ENCODE measurements at places on chromosomes 1 and 21.
A peak's percentile ranks its signal among the peaks of the same experiment; 100 is the strongest.

GRCh38 chr1:38221006-38221649 lies 174.5 kb upstream of the POU3F1 start:
- H3K27me3 ChIP-seq: no peaks in the 10 kb centered on the region
- no peaks in the 10 kb centered on the region for H3K36me3 ChIP-seq
- H3K27ac ChIP-seq: no peak overlapping the region
- peaks cover 2% of the 10 kb centered on the region for H3K4me1 ChIP-seq

DNA sequence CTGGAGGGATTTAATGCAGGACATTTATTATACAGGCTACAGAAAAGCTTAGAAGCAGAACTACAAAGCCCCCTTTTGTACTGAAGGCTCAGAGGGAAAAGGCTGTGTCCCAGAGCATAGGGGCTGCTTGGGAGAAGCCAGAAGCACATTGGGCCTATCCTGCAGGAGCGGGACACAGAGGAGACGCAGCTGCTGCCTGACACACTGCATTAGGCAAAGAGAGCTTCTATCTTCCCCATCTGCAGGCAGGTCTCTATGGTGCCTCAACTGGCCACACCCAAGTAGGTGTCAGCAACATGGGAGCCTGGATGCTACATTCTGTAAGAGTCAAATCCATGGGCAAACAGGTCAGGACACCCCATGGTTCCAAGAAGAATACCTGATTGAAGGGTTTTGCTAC lies 595.9 kb downstream of the AJAP1 start:
- H3K4me1 ChIP-seq: no peaks in the 10 kb centered on the region
- H3K36me3 ChIP-seq: no peaks in the 10 kb centered on the region
- no peak overlapping the region for H3K27ac ChIP-seq
- DNase-seq: no peak
- H3K4me3 ChIP-seq: no peak overlapping the region
- H3K27me3 ChIP-seq: no peaks in the 10 kb centered on the region

GRCh38 chr1:51294566-51295184 lies 35.7 kb downstream of the TTC39A start:
- H3K27me3 ChIP-seq: no peaks in the 10 kb centered on the region
- H3K4me3 ChIP-seq: no peak overlapping the region

- DNase-seq: no peak
- H3K4me1 ChIP-seq: no peaks in the 10 kb centered on the region
- no peaks in the 10 kb centered on the region for H3K36me3 ChIP-seq
- H3K27ac ChIP-seq: no peak overlapping the region
- no peaks in the 10 kb centered on the region for H3K27me3 ChIP-seq
Measured at GRCh38 chr1:185825556-185825955, 91.4 kb downstream of the HMCN1 start.

DNA sequence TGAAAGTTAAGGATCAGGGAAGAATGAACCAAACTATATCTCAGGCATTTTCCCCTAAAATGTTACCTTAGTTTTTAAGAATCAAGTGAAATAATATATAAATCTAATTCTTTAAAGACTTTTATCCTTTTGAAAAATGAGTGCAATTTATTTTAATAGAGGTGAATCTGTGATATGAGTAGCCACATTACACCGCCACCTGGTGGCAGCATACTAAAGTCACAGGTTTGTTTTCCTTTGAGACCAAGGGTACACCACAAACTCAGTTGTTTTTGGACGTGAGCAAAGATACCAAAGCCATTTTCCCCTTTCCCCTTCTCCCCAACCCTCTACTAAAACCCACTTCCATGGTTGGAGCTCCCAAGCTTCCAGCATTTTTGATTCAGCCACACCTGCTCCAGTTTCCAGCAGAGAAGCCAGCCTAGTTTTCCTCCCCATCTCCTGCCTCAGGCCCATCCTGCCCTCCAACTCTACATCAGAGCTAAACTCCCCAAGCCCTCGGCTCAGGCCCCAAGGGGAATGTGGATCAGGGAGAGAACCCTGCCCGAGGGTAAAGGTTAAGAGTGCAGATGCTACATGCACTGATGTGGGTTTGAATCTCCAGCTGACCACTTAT lies 22.9 kb upstream of the LDLRAP1 start:
- no peak overlapping the region for H3K27ac ChIP-seq
- no peaks in the 10 kb centered on the region for H3K27me3 ChIP-seq
- H3K4me1 ChIP-seq: no peaks in the 10 kb centered on the region
- DNase-seq: peak; percentile 51

- no peaks in the 10 kb centered on the region for H3K27me3 ChIP-seq
- H3K4me1 ChIP-seq: peaks cover 3% of the 10 kb centered on the region
- H3K36me3 ChIP-seq: peaks cover 14% of the 10 kb centered on the region
- peak; percentile 72 for DNase-seq
- H3K27ac ChIP-seq: no peak overlapping the region
Measured at GRCh38 chr1:36089393-36090121, 865 bp downstream of the ADPRS start.

DNA sequence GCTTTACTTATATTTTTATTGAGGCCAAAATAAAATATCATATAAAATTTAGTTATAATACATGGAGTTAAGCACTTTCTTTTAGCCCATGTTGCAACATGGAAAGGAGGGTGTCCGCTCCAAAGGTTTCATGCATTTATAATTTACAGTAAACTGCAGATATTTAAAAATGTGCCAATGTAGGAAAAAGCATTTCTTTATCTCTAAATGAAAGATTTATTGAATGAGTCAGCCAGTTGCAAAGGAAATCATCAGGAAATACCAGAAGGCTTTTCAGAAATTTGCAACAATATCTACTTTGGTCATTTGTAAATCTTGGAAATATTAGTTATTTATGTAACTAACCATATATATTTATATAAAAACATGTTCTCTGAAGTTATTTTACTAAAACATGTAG lies 12.1 kb downstream of the ATP6V1G3 start:
- no peak overlapping the region for H3K27ac ChIP-seq
- no peaks in the 10 kb centered on the region for H3K27me3 ChIP-seq
- H3K36me3 ChIP-seq: no peaks in the 10 kb centered on the region
- no peak overlapping the region for H3K4me3 ChIP-seq
- DNase-seq: no peak

- H3K27me3 ChIP-seq: no peaks in the 10 kb centered on the region
- no peaks in the 10 kb centered on the region for H3K4me1 ChIP-seq
- peak; percentile 74 for DNase-seq
- H3K27ac ChIP-seq: no peak overlapping the region
- H3K36me3 ChIP-seq: no peaks in the 10 kb centered on the region
Measured at GRCh38 chr1:154765970-154766369, 104.1 kb downstream of the KCNN3 start.

DNA sequence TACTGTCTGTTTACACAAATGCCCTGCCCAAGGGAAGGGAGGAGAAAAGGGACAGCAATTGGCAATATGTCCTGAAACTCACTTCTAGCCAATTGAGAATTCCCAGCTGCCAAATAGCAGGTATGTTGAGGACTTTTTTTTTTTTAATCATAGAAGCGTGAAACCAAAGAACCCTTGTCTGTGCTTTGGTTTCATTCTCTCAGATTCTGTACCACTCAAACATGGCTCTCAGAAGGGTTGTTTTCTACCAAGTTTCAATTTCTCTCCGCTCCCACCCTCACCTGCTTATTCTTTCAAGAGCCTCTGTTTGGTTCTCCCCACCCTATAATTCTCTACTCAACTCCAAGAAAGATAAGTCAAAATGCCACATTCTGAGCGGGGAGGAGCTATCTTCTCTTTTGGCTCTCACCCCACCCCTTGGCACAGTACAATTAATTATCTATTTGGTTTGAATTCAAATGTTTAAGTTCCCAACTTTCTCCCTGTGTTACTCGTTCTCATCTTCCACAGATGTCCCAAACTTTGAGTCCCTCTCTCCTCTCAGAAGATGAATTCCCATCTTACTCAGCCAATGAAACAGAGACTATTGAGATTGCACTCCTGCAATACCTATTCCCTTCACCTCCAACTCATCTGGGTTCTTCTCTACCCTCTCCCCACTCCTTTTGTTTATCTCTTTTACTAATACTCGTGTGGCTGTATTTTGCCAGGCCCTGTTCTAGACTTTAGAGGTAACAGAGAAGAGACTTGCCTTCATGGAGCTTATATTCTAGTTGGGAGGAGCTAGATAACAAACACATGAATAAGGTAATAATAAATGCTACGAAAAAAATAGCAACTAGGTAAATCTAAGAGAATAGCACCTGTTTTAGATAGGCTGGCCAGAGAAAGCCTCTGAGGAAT lies 3.9 kb upstream of the TP53BP2 start:
- no peak overlapping the region for H3K27ac ChIP-seq
- no peaks in the 10 kb centered on the region for H3K36me3 ChIP-seq
- no peak for DNase-seq
- no peak overlapping the region for H3K4me3 ChIP-seq
- no peaks in the 10 kb centered on the region for H3K4me1 ChIP-seq

GRCh38 chr1:13757693-13758092 lies 57.7 kb downstream of the PRDM2 start:
- H3K27ac ChIP-seq: no peak overlapping the region
- H3K4me3 ChIP-seq: no peak overlapping the region
- H3K4me1 ChIP-seq: no peaks in the 10 kb centered on the region
- H3K27me3 ChIP-seq: no peaks in the 10 kb centered on the region
- peaks cover 3% of the 10 kb centered on the region for H3K36me3 ChIP-seq

GRCh38 chr21:33674226-33674625 lies 31.9 kb downstream of the ITSN1 start:
- no peaks in the 10 kb centered on the region for H3K36me3 ChIP-seq
- no peak overlapping the region for H3K4me3 ChIP-seq
- H3K27me3 ChIP-seq: no peaks in the 10 kb centered on the region
- no peak for DNase-seq
